ENCODE measurements at places on chromosomes 5 and 9. TPM values are rescaled to one million over a fixed set of nuclear protein-coding genes. Genes with fewer than 3 reads are reported as not detected.

The STK32A gene
- polyA plus RNA-seq = 0.20 TPM

DNA sequence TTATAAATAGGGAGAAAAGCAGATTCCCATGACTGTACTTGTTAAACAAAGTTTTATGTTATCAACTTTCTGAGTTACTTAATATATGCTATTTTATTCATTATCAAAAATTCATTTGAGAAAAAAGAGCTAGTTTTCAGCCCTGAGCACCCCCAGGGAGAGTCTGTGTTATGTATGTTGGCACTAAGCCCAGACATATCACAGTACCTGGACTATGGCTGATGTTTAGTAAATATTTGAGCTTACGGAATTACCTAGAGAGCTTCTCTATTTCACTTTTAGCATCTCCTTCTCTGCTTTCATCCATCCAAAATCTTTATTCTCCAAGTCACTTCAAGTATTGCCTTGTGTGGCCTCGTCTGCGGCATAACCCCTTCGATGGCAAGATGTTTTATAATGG is 225.9 kb upstream of the PCSK5 start:
- no peak for DNase-seq

DNA sequence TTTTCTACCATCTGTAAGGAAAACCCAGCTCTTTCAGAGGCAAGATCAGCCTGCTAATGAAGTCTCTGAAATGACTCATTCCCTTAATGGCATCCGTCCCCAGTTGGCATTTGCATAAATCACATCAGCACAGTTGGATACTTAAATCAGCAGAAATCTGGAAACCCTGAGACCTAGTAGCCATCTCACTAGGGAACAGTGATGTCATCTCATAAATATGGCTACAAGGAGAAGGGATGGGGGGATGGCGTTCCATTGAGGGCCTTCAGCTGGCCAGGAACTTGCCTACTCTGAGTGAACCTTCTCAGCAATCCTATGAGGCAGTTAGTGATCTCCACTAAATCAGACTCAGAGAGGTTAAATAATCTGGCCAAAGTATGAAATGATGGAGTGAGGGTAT is 81.8 kb downstream of the CMYA5 start:
- DNase-seq = no peak

DNA sequence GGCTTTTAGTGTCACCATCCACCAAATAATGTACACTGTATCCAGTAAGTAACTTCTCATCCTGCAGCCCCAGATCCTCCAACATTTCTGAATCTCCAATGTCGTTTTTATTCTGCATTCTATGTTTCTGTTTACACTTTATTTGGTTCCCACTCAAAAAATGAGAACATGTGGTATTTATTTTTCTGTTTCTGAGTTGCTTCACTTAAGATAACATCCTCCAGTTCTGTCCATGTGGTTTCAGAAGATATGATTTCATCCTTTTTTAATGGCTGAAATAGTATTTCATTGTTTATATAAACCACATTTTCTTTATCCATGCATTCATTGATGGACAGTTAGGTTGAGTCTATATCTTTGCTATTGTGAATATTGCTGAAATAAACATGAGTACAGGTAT is 677.3 kb upstream of the FTMT start:
- DNase-seq = no peak

GRCh38 chr9:82580921-82581320 is 482.0 kb downstream of the RASEF start:
- DNase-seq = no peak

DNA sequence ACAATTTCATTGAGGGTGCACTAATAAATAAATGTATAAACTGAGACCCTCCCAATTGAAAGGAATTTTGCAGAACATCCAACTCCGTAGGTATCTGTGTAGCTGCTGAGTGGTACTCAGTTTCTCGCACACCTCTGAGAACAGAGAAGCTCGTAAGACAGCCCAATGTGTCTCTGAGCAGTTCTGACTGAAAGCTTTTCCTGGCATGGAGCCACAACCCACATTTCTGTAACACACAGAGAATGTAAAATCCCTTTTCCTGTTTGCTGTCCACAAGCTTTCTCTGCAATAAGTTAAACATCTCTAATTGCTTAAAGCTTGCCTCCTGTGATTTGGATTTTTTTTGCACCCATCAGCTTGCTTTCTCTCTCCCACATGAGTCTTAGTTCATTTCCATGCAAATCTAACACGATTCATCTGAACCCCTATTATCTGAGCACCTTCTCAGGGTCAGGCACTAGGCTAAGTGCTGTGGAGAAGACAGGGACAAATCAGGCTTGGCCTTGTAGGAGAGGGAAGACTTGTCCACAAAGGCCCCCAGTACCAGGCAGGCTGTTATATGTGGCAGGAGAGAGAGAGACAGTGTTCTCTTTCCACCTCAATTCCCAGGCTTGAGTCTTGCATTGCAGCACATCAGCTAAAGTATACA is 44.2 kb upstream of the COL15A1 start:
- no peak for DNase-seq

DNA sequence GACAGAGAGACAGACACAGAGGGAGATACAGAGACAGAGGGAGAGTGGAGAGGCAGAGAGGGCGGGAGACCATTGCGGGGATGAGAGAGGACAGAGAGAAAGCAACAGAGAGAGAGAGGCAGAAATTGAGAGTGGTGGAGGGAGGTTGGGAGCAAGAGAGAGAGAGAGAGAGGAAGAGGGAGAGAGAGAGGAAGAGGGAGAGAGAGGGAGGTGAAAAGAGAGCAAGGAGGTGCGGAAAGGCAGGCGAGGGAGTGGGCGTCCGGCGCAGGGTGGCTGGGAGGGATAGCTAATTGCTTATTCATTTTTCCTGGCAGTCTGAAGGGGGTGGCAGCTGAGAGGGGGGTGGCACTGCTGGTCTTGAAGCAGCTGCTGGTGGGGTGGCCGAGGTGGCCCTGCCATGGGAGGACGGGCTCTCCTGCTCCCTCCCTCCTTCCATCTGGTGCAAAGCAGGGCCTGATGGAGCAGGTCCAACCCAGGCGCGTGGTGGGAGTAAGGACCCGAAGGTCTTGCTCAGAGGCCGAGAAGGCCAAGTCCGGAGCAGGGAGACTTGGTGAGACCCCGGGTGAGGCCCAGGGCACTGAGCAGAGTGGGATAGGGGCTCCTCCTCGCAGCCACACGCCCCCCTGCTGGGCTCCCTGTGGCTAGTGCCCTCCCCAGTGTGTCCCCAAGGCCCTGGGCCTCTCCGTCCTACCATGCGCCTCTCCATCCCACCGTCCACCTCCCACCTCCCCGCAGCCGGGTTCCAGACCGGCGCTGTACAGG is 25.3 kb upstream of the RNU6ATAC start:
- peak; percentile 25 for DNase-seq

DNA sequence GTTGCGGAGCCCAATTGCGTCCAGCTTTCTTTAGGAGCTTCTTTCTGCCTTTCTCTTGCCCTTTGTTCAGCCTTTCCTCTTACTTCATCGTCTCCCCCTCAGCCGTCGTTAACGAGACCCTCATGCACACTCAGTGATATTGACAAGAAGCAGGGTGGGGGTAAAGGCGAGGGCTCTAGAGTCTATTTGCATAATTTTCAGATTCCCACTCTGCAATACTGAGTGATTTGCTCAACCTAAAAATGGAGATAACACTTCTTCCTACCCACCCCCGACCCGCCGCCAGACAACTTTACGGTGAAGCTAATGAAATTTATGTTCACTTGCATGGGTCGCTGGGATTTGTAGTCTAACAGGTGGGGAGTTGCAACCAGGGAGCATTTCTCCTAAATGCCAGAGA is 1.3 kb upstream of the TBC1D2 start:
- DNase-seq = peak; percentile 69

The CCDC69 gene
- polyA plus RNA-seq = 0.54 TPM

GRCh38 chr9:114856942-114857315 is 51.1 kb upstream of the TNFSF15 start:
- DNase-seq = no peak

DNA sequence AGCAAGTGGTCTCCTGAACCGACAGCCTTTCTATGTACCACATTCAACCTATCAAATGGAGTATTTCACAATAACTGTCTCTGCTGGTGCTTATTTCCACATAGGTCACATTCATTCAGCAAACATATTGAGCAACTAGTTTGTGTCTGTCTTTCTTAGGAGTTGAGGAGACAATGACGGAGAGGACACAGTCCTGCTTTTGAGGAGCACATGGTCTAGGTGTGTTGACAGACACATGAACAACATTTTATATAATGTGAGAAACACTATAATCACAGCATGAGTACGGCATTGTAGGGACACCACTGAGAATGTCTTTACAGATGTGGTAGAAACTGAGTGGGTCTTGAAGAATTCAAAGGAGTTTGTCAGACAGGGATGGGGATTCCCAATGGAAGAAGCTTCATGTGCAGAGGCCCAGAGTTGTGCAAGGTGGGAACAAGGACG is 28.5 kb downstream of the NFIL3 start:
- DNase-seq = no peak

GRCh38 chr9:108867829-108868228 is 5.8 kb downstream of the ACTL7A start:
- DNase-seq = no peak

The LCN15 gene
- not detected for polyA plus RNA-seq

DNA sequence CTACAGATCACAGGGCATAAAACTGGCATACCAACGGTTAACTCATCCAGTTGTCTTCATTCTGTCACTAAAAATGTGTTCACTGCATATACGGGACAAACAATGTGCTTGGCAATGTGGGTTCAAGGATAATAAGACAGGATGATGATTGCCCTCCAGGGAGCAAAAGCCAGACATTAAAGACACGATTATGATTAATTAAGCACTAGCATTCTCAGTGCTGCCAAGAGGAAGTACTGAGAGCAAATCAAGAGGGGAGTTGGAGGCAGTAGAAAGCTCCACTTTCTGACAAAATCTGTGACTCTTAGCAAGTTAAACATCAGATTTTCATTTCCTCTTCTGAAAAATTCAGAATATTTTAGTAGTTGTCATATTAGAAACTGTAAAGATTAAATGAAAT is 9.0 kb upstream of the IFNA8 start:
- DNase-seq = no peak

- peak; percentile 55 for DNase-seq
Observed at GRCh38 chr5:173968154-173968797, 20.7 kb upstream of the C5orf47 start.

The FOXD4L4 gene
- 0.13 TPM for polyA plus RNA-seq

The NSUN2 gene
- 76.7 TPM for polyA plus RNA-seq

DNA sequence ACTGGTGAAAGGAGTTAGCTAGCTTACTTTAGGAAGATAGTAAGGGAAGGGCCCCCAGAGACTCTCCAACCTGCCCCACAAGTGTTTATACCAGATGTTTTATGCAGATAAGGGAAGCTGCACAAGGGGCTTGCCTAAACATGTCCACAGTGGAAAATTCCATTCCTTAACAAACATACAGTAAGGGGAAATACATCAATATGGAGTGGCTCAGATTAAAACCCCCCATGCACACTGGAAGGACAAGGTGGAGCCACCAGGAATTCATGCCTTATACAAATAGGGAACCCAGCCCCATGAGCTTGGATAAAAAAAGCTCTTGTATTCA is 106.3 kb upstream of the GPBP1 start:
- DNase-seq = no peak

The STKLD1 gene
- 2.5 TPM for polyA plus RNA-seq

The PCDHGB6 gene
- polyA plus RNA-seq = 0.13 TPM

- no peak for DNase-seq
Observed at GRCh38 chr9:20559231-20559890, 62.9 kb downstream of the MLLT3 start.

DNA sequence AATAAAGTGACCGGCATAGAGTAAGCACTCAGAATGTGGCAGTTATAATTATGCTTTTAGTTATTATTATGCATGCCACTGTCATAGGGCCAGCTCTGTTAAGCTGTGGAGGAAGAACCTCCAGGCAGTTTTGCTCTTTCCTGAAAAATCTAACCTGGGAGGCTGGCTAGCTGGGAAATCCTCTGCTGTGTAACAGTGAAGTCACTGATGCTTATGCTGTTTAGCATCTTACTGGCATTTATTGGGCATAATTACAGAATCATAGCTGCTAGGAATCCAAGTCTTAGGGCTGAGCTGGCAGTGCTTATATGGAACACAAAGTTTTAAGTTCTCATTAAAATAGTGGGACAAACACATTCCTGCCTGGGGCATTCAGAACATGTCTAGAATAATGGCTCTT is 5.5 kb upstream of the GSN start:
- no peak for DNase-seq

GRCh38 chr5:172857982-172858381 is 23.9 kb downstream of the ERGIC1 start:
- no peak for DNase-seq

DNA sequence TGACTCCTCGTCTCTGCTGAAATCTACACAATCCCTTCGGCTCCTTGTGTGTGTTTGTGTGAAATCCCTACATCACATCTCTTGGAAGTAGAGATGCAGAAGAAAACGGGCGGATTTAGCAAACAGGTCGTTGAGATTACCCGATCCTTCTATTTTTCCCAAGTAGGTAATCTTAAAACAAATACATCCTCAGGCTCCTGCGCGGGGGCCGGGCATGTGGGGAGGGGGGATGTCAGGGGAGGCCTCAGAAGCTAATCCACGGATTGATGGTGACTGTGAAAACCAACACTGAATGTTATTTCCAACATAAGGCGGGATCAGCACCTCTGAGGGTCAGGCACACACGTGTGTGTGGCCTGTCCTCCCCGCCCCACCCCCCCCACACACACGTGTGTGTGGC is 137.8 kb downstream of the ROR2 start:
- DNase-seq = no peak

The PRKACG gene
- polyA plus RNA-seq = not detected

DNA sequence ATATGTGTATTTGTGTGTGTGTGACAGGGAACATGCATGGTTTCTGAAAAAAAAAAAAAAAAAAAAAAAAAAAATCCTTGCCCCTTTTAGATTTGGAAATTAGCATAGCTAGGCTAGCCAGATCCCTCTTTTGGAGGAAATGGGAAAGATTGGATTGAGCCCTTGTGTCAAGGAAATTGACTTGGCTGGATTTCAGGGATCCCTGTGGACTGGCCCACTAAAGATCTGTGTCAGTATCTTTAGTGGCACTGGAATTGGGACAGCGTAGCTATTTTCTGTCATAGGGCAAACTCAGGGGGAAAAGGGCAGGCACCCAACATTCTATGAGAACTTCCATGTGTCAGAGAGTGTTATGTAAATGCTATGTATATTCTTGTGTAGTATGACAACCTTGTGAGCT is 35.4 kb downstream of the SH3GL2 start:
- no peak for DNase-seq

GRCh38 chr9:100100146-100100667 is 1.2 kb downstream of the INVS start:
- DNase-seq = no peak

GRCh38 chr9:126348911-126349550 is 22.4 kb downstream of the MVB12B start:
- no peak for DNase-seq

- DNase-seq = no peak
Observed at GRCh38 chr9:14769230-14769571, 46.7 kb upstream of the CER1 start.

- DNase-seq = no peak
Observed at GRCh38 chr5:115413651-115414050, 117.2 kb upstream of the CCDC112 start.

The SLC46A2 gene
- polyA plus RNA-seq = not detected

GRCh38 chr5:6373081-6373846 is 5.1 kb downstream of the MED10 start:
- DNase-seq = no peak

The FOXI1 gene
- polyA plus RNA-seq = not detected

The TESK1 gene
- polyA plus RNA-seq = 26.0 TPM

Measured in SK-N-SH (cell line).